Pons (tissue), 1 donor: ENCODE measurements at places on chromosomes 2 and 18.

DNA sequence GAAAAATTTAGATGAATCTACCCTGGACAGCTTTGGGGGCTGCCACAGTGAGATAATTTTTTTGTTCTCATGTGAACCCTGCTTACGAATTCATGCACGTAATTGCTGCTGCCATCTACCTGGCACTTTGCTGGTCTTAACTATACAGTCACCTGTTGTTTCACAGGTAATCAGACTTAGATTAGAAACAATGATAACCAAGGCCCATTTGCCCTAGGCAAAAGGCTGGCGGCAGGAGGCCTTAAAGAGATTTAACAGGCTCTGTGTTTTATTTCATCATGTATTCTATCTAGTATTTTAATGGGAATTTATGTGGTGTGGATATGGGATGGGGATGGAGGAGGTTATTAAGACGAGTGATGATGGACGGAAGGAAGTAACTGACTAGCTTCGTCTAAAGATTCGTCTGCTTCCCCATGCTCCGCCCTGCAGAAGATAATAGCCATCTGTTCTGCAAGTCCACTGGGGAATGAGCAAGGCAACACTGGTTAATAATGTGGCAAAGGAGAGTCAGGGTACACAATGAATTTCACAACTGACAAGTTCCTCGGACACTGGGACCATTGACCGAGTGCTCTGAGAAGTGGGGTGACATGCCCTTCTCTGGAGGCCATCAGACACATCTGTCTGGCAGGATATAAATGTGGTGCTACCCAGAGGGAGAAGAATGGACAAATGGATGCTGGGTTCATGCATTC lies 291.8 kb upstream of the TNP1 start:
- DNase-seq, result peak; percentile 85

- peak; percentile 93 for DNase-seq
Measured at GRCh38 chr18:63969942-63970808, at the start of gene SERPINB8. TSS of gene SERPINB8 (plus strand) at chr18:63970081. CDS start at chr18:63978309, 8,228 bp downstream.

- DNase-seq, result no peak
Measured at GRCh38 chr2:226227341-226227740, 572.3 kb downstream of the IRS1 start.

- DNase-seq, result no peak
Measured at GRCh38 chr2:75337016-75337415, 137.7 kb upstream of the TACR1 start.

GRCh38 chr2:27765621-27766286 lies 5.8 kb upstream of the MRPL33 start:
- no peak for DNase-seq

DNA sequence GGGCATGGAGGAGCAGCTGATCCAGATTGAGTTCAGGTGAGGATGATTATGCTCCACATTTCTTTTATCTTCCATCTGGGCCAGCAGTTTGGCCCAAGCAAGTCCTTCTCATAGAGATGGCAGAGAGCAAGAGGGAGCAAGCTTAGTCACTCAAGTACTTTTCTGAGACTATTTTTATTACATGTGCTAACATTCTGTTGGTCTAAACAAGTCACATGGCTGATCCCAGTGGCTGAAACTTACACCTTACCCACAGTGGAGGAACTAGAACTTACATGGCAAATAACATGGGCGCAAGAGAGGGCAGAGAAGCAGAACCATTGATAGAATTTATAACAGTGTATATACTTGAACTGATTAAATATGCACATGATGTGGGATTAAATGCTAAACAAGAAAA lies 105.7 kb downstream of the KYNU start:
- DNase-seq, result no peak

DNA sequence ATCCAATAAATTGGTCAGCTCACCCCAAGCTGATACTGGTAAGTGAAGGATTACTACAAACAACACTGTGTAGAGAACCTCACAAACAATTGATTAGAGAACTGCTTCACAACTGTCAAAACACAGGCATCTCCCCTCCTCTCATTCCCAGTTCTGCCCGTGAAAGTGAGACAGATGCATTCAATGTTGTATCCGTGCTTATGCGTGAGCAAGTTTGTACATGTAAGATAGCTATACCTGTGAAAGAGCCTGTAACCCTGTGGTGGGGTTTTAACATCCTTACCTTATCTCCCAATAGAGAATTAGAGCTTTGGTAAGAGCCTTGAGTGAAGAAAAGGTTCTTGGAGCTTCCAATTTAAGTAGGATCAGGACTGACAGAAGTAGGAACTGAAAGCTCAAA lies 9.1 kb downstream of the MARCHF4 start:
- DNase-seq, result no peak

- DNase-seq, result peak; percentile 30
Measured at GRCh38 chr2:237421542-237422116, 7.7 kb upstream of the COL6A3 start.

DNA sequence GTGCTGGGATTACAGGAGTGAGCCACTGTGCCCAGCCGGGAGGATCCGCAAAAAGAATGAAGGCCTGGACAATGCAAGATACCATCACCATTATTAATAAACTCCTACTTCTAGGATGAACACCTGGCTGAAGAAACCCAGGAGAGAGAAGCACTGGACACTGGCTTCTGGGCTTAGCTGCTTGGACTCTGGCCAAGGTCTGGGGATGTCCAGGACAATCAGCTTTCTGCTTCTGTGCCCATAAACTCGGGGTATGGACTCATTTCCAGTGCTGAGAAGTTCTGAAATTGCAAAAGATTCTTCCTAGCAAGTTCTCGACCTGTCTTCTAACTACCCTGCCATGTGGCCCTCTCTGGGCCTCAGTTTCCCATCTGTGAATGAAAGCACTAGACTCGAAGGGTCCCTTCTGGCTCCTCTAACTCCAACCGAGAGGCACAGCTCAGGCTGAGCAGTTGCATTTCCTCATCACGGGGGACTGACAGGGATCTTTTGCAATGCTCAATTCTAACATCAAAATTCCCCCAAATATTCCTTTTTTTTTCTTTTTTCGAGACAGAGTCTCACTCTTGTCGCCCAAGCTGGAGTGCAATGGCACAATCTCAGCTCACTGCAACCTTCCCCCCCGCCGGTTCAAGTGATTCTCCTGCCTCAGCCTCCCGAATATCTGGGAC lies 2.4 kb upstream of the SH2D6 start:
- no peak for DNase-seq

DNA sequence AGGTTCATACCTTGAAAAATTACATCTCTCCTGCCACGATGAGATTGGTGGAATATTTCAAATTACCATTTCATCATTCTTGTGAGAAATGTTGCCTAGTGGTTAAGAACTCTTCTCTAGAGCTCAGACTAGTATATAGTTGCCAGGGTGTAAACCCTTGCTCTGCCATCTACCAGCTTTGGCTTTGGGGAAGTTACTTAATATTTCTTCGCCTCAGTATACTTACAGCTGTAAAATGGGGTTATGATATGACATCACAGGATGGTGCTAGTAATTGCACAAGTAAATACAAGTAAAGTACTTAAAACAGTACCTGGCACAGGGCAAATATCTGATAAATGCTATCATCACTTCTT lies 1.5 kb downstream of the SPOPL start:
- no peak for DNase-seq

DNA sequence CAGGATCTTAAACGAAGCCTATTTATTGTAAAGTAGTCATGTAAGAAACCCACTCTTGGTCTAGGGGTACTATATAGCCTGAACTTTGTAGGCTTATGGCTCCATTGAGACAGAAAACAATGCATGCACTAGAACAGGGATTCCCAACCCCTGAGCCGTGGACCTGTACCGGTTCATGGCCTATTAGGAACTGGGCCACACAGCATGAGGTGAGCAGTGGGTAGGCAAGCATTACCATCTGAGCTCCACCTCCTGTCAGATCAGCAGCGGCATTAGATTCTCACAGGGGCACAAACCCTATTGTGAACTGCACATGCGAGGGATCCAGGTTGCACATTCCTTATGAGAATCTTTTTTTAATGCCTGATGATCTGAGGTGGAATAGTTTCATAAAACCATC lies 59.2 kb downstream of the ROCK1 start:
- DNase-seq, result no peak

DNA sequence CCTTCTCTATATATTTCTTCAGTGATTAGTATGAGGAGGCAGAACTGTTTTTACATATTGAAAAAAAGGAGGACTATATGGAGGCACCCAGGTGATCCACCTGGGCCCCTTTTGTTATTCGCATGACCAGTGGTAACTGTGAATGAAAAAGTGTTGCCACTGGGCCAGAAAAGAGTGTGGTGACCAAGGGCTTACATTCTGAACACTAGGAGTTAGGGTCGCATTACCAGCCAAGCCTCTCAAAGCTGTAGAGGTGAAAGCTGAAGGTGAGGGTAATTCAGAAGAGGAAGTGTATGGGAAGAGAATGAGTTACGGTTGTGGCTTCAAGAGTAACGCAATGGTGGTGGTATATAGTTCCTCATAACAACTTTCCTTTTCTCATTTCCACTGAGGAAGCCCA lies 487.6 kb downstream of the TMEM182 start:
- DNase-seq, result no peak

- no peak for DNase-seq
Measured at GRCh38 chr2:3305431-3305830, 72.2 kb downstream of the EIPR1 start.

GRCh38 chr18:57942493-57942892 lies 101.5 kb upstream of the NEDD4L start:
- DNase-seq, result no peak

GRCh38 chr2:161425728-161426454 lies 9.8 kb downstream of the TBR1 start:
- DNase-seq, result no peak

GRCh38 chr2:108981846-108982245 lies 7.2 kb downstream of the EDAR start:
- DNase-seq, result no peak

DNA sequence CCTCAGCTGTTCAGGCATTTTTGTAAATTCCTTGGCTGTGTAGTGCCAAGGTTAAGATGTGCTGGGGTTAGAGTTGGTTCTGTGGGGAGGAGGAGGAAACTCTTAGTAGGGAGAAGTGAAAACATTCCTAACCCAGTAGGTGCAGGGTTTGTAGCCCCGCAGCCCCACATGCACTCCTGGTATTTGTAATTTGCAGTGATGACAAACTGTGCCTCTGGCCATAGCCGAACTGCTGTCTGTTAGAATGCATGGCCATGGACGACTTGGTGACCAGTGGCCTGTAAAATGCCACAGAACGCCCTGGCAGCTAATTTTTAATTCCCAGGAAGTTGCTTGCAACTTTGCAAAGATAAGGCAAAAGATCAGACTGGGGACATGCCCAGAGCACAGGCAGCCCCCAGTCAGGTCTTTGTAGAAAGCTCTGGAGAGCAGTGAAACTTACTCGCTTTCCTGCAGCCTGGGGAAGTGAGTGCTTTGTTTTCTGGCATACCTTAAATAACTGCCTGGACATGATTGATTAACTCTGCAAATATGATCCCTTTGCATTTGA lies 38.4 kb downstream of the LYPD6B start:
- DNase-seq, result no peak

GRCh38 chr2:186645999-186646398 lies 47.9 kb upstream of the FAM171B start:
- no peak for DNase-seq

GRCh38 chr18:22603902-22604301 lies 186.2 kb upstream of the CTAGE1 start:
- DNase-seq, result no peak

DNA sequence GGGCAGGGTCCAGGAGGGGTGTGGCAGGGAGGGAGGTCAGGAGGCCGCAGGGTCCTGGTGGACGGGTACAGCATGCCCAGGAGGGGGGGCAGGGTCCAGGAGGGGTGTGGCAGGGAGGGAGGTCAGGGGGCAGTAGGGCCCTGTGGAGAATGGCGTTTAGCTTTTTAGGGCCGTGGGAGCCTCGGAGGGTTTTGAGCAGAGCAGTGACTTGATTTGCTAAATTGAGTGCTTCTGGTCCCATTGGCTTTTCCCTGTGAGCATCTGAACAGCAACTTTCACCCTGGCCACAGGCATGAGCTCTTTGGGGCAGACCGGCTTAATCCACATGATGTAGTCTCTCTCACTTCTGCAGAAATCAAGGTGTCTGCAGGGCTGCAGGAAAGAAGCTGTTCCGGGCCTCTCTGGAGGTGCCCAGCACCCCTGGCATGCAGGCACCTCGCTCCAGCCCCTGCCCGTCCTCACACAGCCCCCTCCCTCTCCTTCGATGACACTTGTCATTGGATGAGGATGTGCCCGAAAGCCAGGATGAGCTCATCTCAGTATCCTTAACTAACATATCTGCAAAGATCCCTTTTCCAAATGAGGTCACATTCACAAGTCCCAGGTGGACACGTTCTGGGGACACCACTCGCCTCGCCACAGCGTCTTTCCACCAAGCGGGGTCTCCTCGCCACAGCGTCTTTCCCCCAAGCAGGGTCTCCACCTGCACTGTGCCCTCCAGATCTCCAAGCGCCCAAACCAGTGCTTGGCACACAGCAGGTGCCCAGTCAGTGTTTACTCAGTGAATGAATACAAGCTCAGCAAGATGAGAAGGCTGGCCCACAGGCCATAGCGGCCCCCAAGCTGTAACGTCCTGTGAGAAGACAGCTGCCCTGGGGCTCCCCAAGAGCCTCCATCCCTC lies 94.0 kb downstream of the NDUFA10 start:
- DNase-seq, result no peak

- DNase-seq, result no peak
Measured at GRCh38 chr2:190636361-190636760, 12.5 kb upstream of the NAB1 start.

DNA sequence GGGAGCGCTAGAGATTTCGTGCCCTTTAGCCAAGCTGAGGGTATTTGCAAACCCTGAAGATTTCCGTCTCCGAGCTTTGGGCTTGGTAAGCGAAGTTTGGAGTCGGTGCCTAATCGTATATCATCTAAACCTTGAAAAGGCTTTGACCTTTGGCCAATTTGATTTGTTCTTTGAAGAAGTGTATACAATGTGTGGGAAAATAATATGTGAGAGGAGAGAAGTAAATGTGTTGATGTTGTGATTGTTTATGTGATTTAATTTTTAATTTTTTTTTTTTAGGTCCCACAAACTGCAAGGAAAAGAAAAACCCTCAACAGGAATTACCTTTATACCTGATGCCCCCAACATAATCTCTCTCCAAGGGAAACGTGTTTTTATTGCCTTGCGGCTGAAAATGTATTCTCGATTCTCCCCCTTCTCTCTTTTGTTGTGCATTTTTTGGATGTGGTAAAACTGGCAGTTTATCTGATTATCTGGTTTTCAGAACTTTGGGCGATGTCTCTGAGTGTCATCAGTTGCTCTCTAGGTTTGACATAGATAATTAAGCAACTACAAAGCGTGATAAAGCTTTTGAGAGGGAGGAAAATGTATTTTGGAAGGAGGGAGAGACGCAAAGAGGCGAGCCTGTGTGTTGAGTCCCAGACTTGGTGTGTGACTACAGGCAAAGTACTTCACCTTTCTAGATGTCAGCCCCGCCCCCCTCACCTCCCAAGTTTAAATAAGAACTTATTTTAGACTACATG lies 912 bp upstream of the FBXO11 start:
- DNase-seq, result peak; percentile 30
